Kidney (tissue), 22 donors: ENCODE measurements at places on chromosomes 2 and 18. TPM values are rescaled to one million over a fixed set of nuclear protein-coding genes. Genes with fewer than 3 reads are reported as not detected.

The CFAP221 gene
- 15.9 TPM for polyA plus RNA-seq

The MSTN gene
- 0.34 TPM for polyA plus RNA-seq

The GLB1L gene
- 19.7 TPM for polyA plus RNA-seq

The AQP12A gene
- not detected for polyA plus RNA-seq

- no peaks in the 10 kb centered on the region for H3K4me1 ChIP-seq
- no peak overlapping the region for H3K4me3 ChIP-seq
- no peak overlapping the region for H3K27ac ChIP-seq
- H3K27me3 ChIP-seq, result no peaks in the 10 kb centered on the region
- peak; percentile 72 for DNase-seq
- H3K36me3 ChIP-seq, result no peaks in the 10 kb centered on the region
Measured at GRCh38 chr18:26405190-26405801, 143.1 kb downstream of the KCTD1 start.

GRCh38 chr2:122003196-122003940 is 247.9 kb downstream of the TSN start:
- no peak overlapping the region for H3K27ac ChIP-seq
- H3K27me3 ChIP-seq, result no peaks in the 10 kb centered on the region
- no peak for DNase-seq
- peaks cover 7% of the 10 kb centered on the region for H3K4me1 ChIP-seq
- no peak overlapping the region for H3K4me3 ChIP-seq

GRCh38 chr18:70024829-70025228 is 77.2 kb upstream of the CD226 start:
- H3K4me3 ChIP-seq, result no peak overlapping the region
- H3K4me1 ChIP-seq, result no peaks in the 10 kb centered on the region
- no peaks in the 10 kb centered on the region for H3K27me3 ChIP-seq
- peaks cover 9% of the 10 kb centered on the region for H3K36me3 ChIP-seq
- no peak for DNase-seq

DNA sequence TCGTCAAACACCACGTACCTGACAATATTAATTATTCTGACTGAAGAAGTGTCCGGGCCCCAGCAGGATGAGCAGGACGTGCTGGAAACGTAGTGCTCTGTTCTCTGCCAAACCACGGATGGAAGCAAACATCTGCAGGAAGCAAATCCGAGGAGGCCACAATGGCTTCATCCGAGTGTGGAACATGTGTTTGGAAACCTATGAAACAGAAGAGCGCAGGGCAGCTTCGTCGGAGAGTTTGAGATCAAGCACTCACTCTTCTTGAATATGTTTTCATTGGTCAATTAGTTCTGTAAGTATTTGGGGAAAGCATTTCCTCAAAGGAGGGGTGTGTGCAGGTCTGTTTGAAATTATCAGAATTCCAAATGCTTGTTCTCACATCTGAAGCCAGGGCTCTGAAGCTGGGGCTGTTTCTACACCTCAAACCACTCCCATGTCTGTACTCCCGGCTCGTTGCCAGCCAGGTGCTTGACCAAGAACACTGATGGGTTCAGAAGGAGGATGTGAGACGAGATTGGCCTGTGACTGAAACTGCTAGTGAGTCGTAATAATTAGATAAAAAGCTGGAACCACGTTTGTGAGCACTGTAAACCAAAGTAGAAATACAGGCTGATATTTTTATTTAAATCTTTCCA is 356.6 kb upstream of the SALL3 start:
- H3K27ac ChIP-seq, result no peak overlapping the region
- no peaks in the 10 kb centered on the region for H3K27me3 ChIP-seq
- no peak for DNase-seq
- H3K4me1 ChIP-seq, result no peaks in the 10 kb centered on the region
- H3K4me3 ChIP-seq, result no peak overlapping the region
- H3K36me3 ChIP-seq, result no peaks in the 10 kb centered on the region

DNA sequence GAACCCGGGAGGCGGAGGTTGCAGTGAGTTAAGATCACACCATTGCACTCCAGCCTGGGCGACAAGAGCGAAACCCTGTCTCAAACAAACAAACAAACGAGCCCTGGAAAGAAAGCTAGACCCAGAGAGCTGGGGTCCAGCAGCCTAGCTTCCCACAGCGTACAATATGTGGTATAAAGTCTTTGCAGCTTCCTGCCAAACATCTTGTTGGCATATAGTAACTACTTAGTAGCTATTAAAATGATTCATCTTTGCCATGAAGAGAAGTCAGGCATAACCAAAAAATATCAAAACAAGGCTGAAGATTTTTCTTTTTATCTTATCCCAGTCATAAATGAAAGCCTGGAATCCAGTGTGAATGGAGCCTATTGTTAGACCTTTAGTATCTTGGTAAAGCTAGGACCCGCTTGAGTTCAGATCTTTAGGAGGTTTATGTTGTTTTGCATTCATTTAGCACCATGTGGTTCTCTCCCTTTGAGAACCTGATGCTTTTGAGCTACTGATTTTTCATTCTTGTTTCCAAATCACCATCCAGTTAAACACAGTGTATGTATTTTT is 139.7 kb upstream of the NOSTRIN start:
- H3K4me3 ChIP-seq, result no peak overlapping the region
- H3K36me3 ChIP-seq, result no peaks in the 10 kb centered on the region
- H3K27me3 ChIP-seq, result no peaks in the 10 kb centered on the region
- H3K27ac ChIP-seq, result no peak overlapping the region
- H3K4me1 ChIP-seq, result no peaks in the 10 kb centered on the region

DNA sequence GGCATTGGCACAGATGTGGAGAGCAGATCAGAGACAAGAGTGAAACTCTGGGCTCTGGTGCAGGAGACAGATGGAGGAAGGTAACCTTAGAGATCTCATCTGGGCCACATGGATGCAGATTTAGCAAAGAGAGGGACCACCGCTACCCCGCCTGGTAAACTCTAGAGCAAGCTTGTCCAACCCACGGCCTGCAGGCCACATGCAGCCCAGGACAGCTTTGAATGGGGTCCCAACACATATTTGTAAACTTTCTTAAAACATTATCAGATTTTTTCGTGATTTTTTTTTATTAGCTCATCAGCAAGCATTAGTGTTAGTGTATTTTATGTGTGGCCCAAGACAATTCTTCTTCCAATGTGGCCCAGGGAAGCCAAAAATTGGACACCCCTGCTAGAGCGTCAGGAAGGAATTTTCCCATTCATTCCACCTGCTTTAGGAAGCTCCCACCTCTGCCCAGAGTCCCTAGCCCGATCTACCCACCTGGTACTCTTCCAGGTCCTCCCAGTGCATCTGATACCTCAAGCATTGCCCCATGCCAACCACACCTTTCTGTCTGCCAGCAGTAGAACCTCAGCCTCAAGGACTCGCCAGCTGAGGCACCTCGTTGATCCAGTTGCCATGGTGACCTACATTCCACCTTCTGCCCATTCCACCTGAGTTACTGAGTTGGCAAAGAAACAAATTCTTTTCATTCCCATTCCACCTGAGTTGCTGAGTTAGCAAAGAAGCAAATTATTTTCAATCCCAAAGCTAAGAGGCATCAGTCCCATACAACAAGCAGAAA is at the start of gene CIB4:
Gene CIB4 (minus strand): TSS at position 586 of the 784 bp plus-strand sequence. CDS start 52 bp downstream, at position 534.
- no peaks in the 10 kb centered on the region for H3K27me3 ChIP-seq
- H3K36me3 ChIP-seq, result no peaks in the 10 kb centered on the region
- H3K4me3 ChIP-seq, result no peak within 1 kb of the TSS

GRCh38 chr2:98118161-98118560 is 31.2 kb downstream of the VWA3B start:
- no peaks in the 10 kb centered on the region for H3K27me3 ChIP-seq
- no peak overlapping the region for H3K27ac ChIP-seq
- DNase-seq, result no peak
- no peaks in the 10 kb centered on the region for H3K36me3 ChIP-seq

DNA sequence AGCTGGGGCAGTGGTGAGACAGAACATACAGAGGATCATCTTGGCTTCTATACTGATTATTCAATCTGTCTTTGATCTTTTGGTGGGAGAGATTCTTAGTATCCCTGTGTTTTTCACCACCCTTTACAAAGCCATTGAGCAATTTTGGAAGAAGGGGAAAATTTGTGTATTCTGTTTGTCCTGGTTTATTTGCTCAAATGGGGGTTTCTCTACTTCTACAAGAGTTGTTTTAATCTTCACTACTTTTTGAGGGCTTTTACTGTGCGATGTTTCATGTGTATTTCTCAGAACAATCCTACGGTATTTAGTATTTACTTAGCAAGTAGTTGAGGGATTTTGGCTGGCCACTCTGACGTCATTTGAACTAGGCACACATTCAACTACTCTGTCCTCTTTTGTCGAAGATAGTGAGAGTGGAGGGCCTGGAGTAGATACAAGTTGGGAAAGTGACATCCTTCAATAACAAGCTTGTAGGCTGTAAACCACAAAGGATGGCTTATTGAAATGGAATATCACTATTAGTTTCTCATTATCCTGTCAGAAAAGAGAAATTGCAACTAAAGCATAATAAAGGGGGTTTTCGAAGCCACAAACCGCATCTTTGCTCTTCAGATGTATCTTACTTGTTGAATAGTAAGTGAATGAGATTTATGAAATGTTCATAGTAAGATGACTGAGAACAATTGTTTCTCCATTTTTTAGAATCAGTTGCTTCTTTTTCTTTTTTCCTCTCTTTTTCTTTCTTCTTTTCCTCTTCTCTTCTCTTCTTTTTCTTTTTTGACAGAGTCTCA is 24.8 kb downstream of the FMNL2 start:
- DNase-seq, result no peak
- H3K4me1 ChIP-seq, result no peaks in the 10 kb centered on the region
- H3K27ac ChIP-seq, result no peak overlapping the region
- H3K36me3 ChIP-seq, result no peaks in the 10 kb centered on the region

- H3K4me3 ChIP-seq, result no peak overlapping the region
- peak; percentile 45 for DNase-seq
- H3K4me1 ChIP-seq, result no peaks in the 10 kb centered on the region
- no peaks in the 10 kb centered on the region for H3K27me3 ChIP-seq
Measured at GRCh38 chr2:103789381-103790095, 1027.7 kb downstream of the TMEM182 start.

- no peak overlapping the region for H3K27ac ChIP-seq
- no peaks in the 10 kb centered on the region for H3K36me3 ChIP-seq
- H3K4me3 ChIP-seq, result no peak overlapping the region
- H3K4me1 ChIP-seq, result no peaks in the 10 kb centered on the region
- DNase-seq, result no peak
- H3K27me3 ChIP-seq, result no peaks in the 10 kb centered on the region
Measured at GRCh38 chr2:107025869-107026380, 140.0 kb upstream of the ST6GAL2 start.

DNA sequence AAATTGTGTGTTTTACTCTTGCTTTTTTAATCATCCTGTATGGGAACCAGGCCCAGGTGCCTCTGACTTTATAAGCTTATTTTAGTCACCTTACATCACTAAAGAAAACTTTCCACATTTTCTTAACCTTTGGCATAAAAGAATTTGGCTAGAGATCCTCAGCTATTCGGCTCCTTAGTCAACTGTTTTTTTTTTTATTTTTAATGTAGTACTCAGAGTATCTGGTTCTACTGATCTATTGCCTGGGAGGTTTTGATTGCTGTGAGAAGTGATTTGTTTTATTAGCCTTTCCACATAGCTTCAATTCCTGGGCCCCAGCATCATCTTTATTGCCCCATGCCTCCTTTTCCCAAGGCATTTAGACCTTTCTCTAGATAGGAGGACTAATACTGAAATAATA is 121.0 kb downstream of the MYO1B start:
- peaks cover 2% of the 10 kb centered on the region for H3K36me3 ChIP-seq
- H3K27ac ChIP-seq, result no peak overlapping the region
- no peaks in the 10 kb centered on the region for H3K27me3 ChIP-seq
- no peak overlapping the region for H3K4me3 ChIP-seq
- no peak for DNase-seq

DNA sequence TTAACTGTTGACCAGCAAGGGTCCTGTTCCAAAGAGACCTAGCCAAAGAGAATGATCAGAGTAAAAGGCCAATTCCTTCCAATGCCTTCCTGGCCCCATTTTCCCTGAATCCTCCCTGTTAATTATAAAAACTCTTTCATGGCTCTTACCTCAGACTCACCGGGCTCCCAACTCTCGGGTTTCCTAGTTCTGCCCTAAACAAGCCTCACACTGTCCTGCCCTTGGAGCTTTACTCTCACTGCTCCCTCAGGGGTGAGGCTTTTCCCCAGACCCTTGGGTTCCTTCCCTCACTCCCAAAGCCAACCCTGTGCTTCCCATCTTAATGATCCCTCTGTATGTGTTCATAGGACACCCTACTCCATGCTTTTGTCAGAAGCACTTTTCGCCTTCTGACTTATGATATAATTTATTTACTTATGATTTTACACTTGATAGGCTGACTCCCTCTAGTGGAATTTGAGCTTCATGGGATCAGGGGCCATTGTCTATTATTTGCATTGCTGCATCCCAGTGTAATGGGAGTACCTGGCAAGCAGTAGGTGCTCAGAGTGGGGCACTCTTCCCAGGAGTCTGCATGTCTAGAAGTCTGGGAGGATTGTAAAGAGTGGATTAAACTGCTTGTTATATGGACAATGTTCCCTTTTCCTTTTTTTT is 29.9 kb upstream of the ZNG1B start:
- no peaks in the 10 kb centered on the region for H3K27me3 ChIP-seq
- H3K4me3 ChIP-seq, result no peak overlapping the region
- no peaks in the 10 kb centered on the region for H3K36me3 ChIP-seq
- no peak overlapping the region for H3K27ac ChIP-seq
- no peak for DNase-seq

DNA sequence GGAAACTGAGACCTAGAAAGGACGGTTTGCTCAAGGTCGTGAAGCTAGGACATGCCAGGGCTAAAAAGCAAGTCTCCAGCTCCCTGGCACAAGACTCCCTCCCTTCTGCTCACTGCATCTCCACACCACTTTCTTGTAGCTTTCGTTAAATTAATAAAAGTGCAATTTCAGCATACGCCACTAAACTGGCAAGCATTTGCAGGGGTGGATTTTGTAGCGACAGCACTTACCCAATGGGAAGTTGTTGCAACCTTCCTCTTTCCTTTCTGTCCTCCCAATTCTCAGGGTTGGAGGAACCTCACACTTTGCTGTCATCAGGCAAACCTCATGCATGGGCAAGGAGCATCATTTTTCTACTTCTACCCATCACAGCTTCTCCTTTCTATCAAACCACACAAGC is 7.4 kb upstream of the RHOB start:
- DNase-seq, result no peak
- no peak overlapping the region for H3K4me3 ChIP-seq
- H3K36me3 ChIP-seq, result no peaks in the 10 kb centered on the region
- H3K27ac ChIP-seq, result no peak overlapping the region

- no peak for DNase-seq
- H3K4me3 ChIP-seq, result no peak overlapping the region
- no peaks in the 10 kb centered on the region for H3K36me3 ChIP-seq
- no peaks in the 10 kb centered on the region for H3K27me3 ChIP-seq
- no peaks in the 10 kb centered on the region for H3K4me1 ChIP-seq
- no peak overlapping the region for H3K27ac ChIP-seq
Measured at GRCh38 chr2:191777351-191777750, 69.5 kb downstream of the CAVIN2 start.

- no peak overlapping the region for H3K27ac ChIP-seq
- peak; percentile 33 for DNase-seq
- H3K4me1 ChIP-seq, result no peaks in the 10 kb centered on the region
- no peaks in the 10 kb centered on the region for H3K36me3 ChIP-seq
- no peak overlapping the region for H3K4me3 ChIP-seq
Measured at GRCh38 chr2:1546023-1546591, 132.8 kb downstream of the TPO start.
